NAMALWA (cell line): ENCODE measurements at places on chromosomes 16 and 17.

DNA sequence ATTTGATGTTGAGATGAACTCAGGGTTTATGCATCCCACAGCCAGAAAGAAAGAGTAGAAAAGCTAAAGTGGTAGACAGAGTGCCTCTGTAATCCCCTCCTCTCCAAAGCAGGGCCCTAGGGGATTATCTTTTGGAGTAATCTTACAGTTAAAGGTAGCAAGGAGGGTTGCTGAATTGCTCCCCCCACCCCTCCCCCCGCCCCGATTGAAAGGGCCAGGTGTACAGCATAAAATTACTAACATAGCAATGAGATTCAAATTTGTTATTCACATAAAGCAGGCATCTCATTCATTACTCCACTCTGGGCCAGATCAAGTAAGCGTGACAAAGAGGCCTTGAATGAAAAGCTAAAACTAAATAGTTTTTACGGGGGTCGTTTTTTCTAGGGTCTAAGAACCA is 72.7 kb downstream of the STH start:
- no peak for DNase-seq

DNA sequence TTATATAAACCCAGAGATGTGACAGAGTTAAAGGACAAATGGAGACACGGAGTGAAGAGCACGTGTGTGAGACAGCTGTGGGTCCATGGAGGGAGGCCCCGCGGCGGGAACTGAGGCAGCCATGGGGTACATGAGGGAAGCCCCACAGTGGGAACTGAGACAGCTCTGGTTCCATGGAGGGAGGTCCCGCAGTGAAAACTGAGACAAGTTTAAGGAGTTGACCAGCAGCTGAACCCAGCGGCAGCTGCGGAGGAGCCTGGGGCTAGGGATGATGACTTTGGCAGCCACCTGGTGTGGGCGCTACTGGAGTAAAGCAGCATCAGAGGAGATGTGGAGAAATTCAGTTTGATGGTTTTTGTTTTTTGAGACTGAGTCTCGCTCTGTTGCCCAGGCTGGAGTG is 185.1 kb downstream of the RPTOR start:
- no peak for DNase-seq

DNA sequence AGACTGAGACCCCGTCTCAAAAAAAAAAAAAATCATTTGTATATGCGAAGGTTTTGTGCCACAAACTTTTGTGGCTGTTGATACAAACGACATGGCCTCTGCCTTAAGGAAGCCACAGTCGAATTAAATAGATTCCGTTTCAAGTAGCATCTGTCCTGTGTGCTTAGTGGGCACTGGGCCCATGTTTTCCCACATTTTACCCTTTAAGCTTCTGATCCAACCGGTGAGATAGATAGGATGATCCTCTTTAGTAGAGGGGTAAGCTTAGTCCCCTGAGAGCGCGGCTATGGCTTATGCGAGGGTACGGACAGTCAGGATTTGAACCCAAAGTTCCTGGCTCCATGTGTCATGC is 776 bp upstream of the TMEM219 start:
- DNase-seq: no peak

DNA sequence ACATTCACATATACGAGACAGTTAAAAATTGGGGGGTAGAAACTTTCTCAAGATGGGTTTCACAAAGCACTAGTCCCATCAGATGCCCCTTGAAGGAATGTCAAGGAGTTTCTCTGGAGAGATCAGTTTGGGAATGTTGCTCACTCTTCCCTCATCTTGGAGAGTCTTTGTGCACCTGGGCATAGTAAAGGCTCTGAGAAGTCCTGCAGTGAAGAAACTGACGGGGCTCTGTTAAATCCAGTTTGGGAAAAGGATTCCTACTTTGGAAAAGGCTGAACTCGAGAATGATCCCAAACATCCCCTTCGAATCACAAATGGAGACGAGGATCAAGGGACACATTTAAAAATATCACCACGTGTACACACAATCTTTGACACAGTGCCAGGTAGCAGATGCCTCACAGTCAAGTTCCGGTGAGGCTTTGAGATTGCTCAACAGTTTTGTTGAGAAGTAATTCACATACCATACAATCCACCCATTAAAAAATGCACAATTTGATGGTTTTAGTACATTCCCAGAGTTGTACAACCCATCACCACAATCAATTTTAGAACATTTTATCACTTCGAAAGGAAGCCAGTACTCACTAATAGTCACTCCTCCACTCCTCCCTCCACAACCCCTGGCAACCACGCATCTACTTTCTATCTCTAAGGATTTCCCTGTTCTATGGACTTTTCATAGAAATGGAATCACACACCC is 203.4 kb upstream of the FOXF1 start:
- DNase-seq: no peak

DNA sequence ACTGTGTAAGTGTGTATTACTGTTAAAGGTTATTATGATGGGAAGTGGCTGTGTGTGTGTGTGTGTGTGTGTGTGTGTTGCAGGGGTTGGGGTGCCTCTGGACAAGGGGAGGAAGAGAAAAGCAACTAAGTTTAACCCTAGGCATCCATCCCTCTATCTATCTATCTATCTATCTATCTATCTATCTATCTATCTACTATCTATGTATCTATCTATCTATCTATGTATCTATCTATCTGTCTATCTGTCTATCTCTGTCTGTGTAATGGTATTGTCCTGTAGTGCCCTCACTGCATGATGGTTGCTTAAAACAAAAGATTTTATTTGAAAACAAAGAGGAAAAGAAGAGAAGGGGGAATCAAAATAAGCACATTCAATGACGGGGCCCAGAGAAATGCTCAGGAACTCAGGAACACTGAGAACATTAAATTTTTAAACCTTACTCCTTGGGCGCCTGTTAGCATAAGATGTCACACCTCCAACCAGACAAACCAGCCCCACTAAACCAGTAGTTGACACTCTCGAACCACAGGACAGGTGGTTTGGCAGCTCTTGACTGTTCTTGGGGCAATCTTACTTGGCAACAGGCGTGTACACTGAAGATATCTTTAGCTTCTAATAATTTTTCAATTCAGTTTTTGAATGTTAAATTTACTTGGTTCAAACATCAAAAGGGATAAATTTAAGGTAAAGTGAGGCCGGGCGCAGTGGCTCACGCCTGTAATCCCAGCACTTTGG is 5.1 kb upstream of the RPL26 start:
- no peak for DNase-seq

- no peak for DNase-seq
These were observed 45.2 kb downstream of the GRB7 start for GRCh38 chr17:39782980-39783379.

- DNase-seq: no peak
These were observed 1.6 kb upstream of the KRT14 start for GRCh38 chr17:41588126-41588810.

- DNase-seq: no peak
These were observed 92.4 kb downstream of the CBLN1 start for GRCh38 chr16:49189286-49189685.

GRCh38 chr16:54801057-54801844 is 129.4 kb upstream of the IRX5 start:
- no peak for DNase-seq

DNA sequence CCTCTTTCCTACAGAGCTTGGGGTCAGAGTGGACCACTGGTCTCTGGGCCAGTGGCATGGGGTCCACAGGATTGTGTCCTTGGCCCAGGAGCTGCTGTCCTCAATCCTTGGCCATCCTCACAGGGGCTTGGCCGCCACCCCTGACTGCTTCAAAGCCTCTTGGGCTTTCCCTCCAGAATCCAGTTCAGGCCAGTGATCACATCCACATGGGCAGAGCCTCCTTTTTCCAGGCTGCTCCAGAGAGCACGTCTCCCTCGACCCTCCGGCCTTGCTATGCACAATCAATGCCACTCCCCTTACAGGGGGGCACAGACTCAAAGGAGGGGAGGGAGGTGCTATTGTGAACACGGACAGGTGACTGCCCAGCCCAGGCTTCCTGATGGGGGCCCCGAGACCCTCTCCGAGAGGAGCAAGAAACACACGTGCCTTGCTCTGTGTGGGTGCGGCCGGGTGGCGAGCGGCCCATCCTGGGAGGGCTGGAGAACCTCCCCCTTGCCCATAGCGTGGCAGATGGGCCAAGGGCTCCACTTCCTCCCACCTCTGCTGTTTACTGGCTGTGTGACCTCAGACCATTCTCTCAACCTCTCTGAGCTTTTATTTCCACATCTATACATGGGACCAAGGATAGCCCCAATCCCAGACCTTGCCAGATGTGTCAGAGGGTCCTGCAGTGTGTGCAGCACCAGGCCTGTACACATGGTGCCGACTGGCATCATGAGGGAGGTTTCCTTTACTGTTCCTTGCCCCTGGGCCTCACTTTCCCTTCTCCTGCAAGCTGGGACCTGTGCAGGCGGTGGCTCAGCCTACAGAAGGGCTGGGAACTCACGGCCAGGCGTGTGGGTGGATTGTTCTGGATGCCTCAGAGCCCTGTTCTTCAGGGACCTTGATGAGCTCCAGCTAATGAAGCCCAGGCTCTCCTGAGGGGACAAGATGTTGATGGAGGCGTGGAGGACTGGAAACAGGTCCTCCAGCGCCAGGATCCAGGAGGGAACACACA is 229.0 kb upstream of the GSE1 start:
- no peak for DNase-seq

GRCh38 chr16:64162613-64163375 is 959.1 kb downstream of the CDH11 start:
- DNase-seq: peak; percentile 45

GRCh38 chr17:82267575-82268379 is 5.7 kb downstream of the CSNK1D start:
- DNase-seq: no peak

DNA sequence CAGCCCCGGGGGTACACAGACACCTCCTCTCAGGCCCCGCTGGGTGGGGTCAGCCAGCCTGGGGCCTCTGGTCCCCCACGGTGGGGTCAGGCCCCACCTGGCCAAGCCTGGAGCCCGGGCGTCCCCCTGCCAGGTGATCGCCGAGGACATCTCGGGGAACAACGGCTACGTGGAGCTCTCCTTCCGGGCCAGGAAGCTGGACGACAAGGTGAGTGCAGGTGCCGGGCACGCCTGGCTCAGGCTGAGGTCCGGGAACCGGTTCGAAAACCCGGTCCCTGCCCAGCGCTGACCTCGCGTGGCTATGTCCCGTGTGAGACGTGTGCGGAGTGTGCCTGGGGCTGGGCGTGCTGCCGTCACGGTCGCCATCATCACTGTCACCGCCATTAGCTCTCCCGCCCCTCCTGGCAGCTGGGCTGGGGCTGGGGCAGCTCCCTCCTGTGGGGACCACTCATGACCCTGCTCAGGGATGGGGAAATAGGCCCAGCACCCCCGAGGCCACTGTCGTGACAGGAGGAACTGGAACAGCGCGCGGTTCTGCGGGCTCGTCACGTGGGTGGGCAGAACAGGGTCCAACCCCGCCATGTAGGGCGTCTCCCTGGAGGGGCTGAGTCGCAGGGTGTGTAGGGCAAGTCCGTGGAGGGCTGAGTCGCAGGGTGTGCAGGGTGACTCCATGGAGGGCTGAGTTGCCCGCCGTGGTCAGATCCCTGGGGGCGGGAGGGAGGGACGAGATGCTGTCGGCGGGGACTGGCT is 8.5 kb downstream of the CPNE7 start:
- DNase-seq: no peak

GRCh38 chr16:65178151-65178550 is 56.3 kb upstream of the CDH11 start:
- no peak for DNase-seq

DNA sequence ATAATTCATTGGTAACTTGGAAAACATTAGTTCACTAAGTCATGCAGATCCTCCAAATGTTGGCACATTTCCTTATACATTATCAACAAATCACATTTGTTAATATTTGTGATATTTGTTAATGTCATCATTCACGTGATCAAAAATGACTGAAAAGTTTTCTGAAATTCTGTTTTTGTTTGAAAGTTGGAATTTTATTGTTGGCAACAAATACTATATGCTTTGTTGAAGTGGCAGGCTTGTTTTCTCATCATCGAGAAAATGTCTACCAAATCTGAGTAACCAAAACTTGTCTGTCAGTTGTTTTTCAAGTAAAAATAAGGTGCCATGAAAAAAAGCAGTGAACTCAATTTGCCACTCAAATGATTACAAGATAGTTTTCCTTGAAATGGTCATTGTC is 62.8 kb downstream of the NACA2 start:
- DNase-seq: no peak

DNA sequence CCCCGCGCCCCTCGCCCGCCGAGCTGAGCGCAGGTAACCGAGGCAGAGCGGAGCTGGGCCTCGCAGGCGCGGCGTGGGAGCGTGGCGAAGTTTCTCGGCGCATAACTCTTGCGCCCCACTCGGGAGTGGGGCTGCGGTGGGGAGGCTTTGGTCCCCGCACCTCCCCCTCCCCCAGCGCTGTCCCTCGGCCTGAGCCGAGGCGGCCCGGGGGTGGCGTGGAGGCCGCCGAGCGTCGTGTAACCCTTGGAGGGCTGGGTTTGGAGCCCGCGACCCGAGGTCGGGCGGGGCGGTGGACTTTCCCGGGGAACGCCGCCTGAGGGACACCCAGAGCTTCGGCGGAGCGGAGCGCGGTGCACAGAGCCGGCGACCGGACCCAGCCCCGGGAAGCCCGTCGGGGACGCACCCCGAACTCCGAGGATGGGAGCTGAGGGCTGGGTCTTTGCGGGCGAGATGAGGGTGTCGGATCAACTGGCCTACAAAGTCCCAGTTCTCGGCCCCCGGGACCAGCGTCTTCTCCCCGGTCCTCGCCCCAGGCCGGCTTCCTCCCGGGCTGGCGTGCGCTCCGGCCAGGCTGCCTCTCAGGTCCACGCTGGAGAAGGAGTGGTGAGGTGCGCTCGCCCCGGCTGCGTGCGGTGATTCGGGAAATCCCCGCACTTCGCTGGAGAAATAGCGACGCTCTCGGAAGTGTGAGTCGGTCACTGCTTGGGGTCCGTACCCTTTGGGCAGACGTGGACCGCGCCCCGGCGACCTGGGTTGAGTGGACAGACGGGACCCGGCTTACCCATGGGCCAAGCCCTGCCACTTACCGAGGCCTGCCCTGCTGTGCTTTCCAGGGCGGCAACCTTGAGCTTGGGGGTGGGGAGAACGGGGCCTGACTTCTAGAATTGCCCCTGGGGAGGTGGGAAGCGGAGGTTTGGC is 168.4 kb downstream of the RAB11FIP4 start:
- no peak for DNase-seq

GRCh38 chr16:87541872-87542234 is 49.0 kb upstream of the ZCCHC14 start:
- no peak for DNase-seq

- no peak for DNase-seq
These were observed 38.4 kb downstream of the FAM20A start for GRCh38 chr17:68562736-68563135.

GRCh38 chr17:30232015-30232823 is 3.3 kb downstream of the SLC6A4 start:
- no peak for DNase-seq
